GM06990 (cell line): ENCODE measurements at places on chromosomes 1 and 21.

DNA sequence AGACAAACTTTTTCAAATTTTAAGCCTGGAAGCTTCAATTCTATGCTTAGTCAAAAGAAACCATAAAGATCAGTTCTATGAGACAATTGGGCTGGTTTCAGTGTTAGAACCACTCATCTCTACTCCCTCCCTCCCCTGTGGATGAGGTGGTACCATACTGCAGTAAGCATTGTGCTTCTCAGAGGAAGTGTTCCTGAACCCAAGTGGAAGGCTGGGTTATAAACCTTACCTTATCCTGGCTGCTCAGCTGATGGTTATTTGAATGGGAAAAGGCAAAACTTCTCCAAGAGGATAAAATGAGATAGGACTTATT is 34.1 kb upstream of the RGL1 start:
- DNase-seq = no peak

- no peak for DNase-seq
Observed at GRCh38 chr1:180937012-180937372, 24.3 kb downstream of the KIAA1614 start.

- DNase-seq = no peak
Observed at GRCh38 chr1:158017800-158018595, 24.6 kb downstream of the KIRREL1 start.

GRCh38 chr1:99728494-99729235 is 37.8 kb downstream of the FRRS1 start:
- no peak for DNase-seq

DNA sequence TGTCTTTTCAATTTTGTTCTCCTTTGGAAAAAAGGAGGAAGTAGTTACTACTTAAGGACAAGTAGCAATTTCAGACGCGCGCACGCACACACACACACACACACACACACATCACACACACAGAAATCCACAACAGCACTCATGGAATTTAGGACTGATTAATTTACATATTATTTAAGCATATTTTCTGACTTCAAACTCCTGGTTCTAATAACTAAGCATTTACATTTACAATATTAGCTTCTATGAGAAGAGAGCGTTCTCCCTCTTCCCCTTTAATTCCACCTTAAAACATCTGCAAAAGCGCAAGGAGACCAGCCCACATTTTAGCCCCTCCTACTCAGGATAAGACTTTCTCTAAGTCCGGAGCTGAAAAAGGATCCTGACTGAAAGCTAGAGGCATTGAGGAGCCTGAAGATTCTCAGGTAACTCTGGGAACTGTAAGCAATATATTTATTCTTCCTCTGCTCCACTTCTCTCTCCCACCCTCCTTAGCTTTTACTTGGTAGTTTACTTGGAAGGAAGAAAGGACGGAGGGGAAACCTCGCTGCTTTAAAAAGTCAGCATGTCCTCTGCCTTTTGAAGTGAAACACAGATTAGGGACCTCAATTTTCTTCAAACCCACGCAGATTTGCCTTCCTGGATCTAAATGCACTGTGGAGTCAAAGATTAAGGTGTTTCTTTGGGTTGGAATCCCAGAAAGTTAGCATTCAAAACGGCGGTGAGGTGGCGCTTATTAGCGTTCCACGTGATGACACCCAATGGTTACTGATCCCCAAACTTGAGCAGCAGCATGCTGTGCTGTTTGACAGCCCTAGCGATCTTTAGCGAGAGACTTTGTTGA is at the start of gene PLA2G4A:
Gene PLA2G4A (plus strand): TSS at position 339 of the 844 bp plus-strand sequence. CDS start 25,406 bp downstream, outside the sequence.
- no peak for DNase-seq

- no peak for DNase-seq
Observed at GRCh38 chr1:31432592-31433395, 19.8 kb downstream of the SERINC2 start.

DNA sequence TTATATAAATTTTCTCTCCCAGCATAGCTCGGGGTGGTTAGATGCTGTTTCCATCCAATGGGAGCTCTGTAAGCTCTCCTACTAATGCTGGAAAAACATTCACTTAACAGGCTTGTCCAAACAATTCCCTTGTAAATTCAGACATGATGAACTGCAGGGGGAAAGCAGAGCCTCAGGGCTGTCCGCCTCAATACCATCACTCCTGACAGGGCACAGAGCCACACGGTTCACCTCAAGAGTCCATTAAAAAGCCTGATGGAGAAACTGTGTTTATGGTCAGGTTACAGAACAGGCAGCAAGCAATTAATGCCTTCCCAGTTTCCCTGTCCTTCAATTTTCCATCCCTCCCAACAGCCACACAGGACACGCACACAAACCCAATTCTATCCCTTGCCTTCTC is 171.0 kb downstream of the BRINP2 start:
- no peak for DNase-seq

DNA sequence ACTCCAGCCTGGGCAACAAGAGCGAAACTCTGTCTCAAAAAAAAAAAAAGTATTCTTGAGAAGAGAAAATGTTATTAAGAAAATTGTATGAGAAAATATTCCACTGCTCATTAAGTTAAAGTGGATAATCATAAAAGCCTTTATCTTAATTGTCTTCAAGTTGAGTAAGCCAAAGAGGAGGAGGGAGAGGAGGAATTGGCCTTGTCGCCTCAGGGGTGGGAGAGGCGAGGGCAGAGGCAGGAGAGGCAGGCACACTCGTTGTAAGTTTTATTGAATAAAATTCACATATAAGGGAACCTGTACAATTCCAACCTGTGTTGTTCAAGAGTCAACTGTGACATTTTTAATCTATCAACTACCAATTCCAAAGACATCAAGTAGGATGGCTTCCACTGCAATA is 820.3 kb downstream of the USP25 start:
- DNase-seq = no peak

- no peak for DNase-seq
Observed at GRCh38 chr1:98387701-98388100, 273.8 kb upstream of the SNX7 start.

- no peak for DNase-seq
Observed at GRCh38 chr1:246987083-246987690, 20.7 kb downstream of the ZNF695 start.

DNA sequence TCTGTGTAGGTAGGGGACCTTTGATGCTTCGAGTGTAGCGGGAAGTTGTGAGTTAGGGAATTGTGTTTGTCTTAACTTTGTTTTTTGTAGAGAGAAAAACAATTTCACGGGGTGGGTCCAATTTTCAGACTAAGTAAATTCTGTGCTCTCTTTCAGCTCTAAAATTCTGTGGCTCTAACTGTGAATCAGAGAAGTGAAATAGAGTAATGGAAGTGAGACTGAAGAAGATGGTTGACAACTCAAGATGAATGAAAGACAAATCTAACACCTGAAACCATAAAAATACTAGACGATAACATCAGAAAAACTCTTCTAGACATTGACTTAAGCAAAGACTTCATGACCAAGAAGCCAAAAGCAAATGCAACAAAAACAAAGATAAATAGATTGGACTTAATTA is 4.4 kb upstream of the FMO1 start:
- DNase-seq = no peak

GRCh38 chr1:39933956-39934941 is 20.7 kb upstream of the MFSD2A start:
- no peak for DNase-seq

DNA sequence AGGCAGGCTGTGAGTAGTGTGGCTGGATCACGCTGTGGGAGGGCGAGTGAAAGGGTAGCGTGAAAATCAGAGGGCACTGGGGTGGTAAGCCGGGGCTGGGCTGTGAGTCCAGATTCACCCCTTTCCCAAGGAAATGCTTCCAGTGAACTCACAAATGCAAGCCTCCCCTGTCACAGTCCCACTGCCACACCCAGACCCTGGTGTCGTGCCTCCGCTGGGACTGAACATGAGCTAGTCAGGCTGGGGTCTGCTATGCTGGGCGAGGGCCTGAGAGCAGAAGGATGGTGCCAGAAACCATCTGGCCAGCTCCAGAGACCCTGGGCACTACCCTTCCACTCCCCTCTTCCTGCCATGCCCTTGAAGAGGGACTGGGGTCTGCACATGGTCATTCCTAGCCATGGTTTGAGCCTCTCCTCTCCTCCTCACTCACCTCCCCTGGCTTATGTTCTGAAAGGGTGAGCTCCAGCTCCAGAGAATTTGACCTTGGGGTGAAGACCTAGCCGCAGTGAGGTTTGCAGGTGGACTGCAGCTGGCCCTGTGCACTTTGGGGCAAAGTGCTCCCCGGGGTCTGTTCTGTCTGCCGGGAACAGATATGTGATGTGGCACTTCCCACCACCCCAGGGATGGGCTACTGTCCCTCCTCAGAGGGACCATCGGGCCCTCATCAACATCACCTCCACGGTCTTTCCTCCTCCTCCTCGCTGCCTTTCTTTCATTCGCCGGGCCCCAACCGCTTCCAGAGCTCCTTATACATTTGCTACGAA is 365.6 kb downstream of the RPS6KC1 start:
- DNase-seq = no peak

- DNase-seq = no peak
Observed at GRCh38 chr1:12014141-12014991, 4.9 kb upstream of the MIIP start.

GRCh38 chr1:202282596-202283283 is 59.0 kb downstream of the UBE2T start:
- DNase-seq = no peak

- no peak for DNase-seq
Observed at GRCh38 chr21:26461500-26461899, 111.6 kb downstream of the CYYR1 start.

DNA sequence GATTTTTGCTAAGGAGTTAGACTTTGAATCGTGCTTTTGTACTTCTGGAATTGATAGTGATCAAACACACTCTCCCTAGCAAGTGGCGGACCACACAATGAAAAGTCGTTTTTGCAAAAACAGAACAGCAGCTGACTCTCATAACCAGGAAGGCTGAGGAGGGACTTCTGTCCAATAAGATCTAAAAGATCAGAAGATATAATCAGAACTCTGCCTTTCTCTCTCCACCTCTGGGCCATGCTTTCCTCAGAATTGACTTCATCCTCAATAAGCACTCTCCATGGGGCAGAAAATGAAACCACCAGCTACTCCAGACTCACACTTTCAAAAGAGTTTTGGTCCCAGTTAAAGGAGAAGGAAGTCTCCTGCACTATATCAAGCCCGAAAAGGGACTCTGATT is 55.3 kb upstream of the SAMD13 start:
- no peak for DNase-seq

DNA sequence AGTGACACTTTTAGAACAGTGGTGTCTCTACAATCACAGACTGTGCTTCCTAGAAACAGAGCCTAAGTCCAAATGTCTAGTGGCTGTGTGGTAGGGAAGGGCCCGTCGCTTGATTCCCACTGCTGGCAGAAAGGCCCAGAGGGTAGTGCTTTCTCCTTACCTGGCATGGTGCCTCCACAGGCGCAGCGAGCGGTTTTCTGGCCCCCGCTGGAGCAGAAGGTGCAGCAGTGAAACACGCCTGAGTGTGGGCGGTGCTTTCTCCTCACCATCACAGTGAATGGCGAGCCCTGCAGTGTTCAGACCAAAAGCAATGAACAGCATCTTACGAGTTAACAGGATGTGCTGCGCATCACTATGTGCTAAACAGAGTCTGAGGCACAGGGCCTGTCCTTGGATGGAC is 8.3 kb downstream of the TRIM45 start:
- no peak for DNase-seq

- no peak for DNase-seq
Observed at GRCh38 chr1:154733621-154734020, 125.6 kb upstream of the ADAR start.

GRCh38 chr1:29004288-29004687 is 89.9 kb downstream of the EPB41 start:
- DNase-seq = no peak

GRCh38 chr1:12180315-12180714 is 13.5 kb downstream of the TNFRSF1B start:
- DNase-seq = no peak

GRCh38 chr1:147581459-147581858 is 40.2 kb downstream of the BCL9 start:
- no peak for DNase-seq

GRCh38 chr1:89589515-89589914 is 43.4 kb upstream of the LRRC8C start:
- DNase-seq = no peak

- DNase-seq = no peak
Observed at GRCh38 chr1:81885291-81885690, 84.6 kb downstream of the ADGRL2 start.
